ENCODE measurements at places on chromosomes 12 and 14.
A peak's percentile ranks its signal among the peaks of the same experiment; 100 is the strongest.

DNA sequence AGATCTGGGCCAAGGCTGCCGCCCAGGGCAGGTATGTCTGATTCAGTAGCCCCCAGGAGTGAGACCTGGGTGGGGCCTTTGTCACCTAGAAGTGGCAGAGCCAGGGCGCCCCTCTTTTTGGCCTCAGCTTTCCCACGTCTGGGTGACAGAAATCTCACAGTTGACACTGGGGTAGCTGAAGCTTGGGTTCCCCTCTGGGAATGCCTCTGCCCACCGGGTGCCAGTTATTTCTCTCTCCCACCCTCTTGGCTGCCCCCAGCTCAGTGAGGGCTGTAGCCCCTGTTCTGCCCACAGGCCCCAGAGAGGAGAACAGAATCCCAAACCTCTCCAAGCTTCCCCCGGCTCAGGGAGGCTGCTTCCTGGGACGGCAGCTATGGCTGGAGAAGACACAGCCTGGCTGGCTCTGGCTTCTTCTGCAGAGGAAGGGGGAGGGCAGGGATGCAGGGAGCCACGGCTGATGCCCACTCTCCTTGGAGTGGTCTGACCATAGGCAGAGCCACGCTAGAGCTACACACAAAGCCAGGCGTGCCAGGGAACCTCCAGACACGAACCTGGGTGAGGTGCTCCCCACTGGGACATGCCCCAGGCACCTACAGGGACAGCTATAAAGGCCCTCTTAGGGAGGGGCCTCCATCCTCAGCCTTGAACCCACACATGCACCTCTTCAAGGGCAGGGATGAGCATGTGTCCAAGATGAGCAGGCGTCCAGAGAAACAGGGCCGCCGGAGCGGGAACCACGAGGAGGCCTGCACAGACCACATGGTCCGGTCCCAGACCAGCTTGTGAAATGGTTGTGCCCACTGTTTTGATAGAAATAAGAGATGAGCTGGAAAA is 51.7 kb downstream of the BEGAIN start:
- no peak for DNase-seq

- DNase-seq = no peak
These were observed 45.5 kb downstream of the DERA start for GRCh38 chr12:15956413-15957185.

- DNase-seq = no peak
These were observed 115.2 kb downstream of the BMP4 start for GRCh38 chr14:53841109-53842099.

DNA sequence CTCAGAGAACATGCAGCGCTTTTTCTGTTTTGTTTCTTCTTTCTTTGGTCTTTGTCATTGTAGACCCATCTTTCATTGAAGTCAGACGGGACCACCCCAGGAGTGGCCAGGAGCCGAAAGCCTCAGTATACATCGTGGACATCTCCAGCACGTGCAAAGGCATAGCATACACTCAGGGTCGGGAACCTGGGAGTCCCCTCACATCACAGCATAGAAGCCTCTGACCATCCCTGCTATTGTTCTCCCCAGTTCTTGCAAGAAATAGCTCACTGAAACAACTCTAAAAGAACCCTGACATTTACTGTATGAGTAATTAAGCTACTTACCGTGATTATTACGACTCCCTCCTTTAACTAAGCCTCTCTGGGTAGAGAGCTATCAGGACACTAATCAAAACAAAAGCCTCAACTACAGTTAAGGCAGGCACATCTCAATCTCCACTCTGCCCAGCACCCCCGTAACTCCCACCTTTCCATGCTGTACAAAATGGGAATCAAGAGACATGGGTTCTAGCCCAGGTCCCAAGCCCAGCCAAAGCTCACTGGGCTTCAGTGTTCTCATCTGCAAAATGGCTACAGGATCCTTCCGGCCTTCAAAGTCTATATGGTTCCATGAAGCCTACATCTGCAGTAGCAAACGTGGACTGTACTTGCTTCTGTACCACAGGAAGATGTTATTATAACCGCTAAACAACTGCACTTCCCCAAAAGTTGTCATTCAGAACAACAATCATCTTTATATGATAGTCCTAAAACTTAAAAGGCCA is 6.7 kb downstream of the CCDC88C start:
- no peak for DNase-seq

DNA sequence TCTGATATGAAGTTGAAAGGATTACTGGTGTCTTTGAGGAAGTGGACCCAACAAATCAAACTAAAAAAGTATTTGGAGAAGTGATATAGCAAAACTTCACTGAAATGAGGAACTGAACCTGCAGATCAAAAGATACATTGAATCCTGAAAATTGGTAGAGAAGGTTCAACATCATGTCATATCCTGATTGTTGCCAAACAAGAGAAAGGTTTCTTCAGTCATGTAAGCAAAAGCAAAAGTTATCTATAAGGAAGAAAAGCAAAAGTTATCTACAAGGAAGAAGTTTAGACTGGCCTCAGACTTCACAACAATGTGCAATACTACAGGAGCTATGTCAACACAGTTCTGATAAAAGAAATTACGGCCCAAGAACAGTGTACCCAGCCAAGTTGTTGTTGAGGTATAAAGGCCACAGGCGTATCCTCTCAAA is 142.7 kb downstream of the RAD51B start:
- no peak for DNase-seq

GRCh38 chr14:103803661-103804060 is 43.7 kb downstream of the PPP1R13B start:
- peak; percentile 23 for DNase-seq

- no peak for DNase-seq
These were observed 650 bp downstream of the HEBP1 start for GRCh38 chr12:12999271-12999958.

GRCh38 chr12:20423557-20423956 is 55.2 kb downstream of the PDE3A start:
- no peak for DNase-seq

GRCh38 chr14:99389174-99389826 is 91.4 kb downstream of the SETD3 start:
- no peak for DNase-seq

GRCh38 chr12:83945871-83946270 is 966.7 kb downstream of the SLC6A15 start:
- DNase-seq = peak; percentile 2

- DNase-seq = no peak
These were observed 537.0 kb downstream of the SLC6A15 start for GRCh38 chr12:84375449-84376170.

GRCh38 chr14:59229653-59230406 is 41.4 kb downstream of the DAAM1 start:
- DNase-seq = no peak

GRCh38 chr12:101221301-101221700 is 11.3 kb upstream of the SLC5A8 start:
- DNase-seq = no peak

DNA sequence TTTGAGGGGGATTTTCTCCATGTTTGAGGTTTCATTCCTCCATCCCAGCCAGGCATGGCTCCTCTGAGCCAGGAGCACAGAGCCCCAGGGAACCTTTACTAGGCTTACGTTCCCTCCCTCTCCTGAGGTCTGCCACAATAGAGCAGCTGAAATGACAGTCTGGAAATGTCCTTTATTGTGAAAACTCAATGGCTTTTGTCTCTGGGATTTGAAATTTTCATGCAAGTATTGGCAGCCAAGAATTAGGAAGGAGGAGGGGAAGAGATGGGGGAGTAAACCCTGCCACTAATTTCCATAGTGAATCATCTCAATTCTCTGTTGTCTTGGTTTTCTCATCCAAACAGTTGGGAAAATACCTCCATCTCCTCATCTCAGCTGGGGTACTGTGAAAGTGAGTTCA is 2.6 kb upstream of the PLEKHG3 start:
- DNase-seq = no peak

DNA sequence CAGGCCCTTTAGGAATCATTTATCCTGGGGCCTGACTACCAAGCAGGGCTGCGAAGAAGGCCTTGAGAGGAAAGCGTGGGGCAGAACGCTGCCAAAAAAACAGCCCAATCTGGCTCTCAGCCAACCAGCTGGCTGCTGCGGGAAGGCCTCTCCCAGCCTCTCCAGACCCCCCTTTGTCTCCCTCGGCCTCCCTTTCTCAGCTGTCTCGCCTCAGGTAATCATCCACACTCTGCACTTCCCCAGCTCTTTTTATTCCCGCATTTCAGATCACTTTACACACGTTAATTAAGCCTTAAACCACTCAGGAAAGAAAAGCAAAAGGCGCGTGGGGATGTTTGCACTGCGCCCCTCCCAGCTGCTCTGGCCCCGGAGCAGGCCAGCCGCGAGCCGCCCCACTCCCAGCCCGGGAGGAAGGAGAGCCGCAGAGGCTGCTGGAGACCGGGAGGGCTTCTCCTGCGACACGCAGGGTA is 208.2 kb upstream of the FOXN3 start:
- no peak for DNase-seq

DNA sequence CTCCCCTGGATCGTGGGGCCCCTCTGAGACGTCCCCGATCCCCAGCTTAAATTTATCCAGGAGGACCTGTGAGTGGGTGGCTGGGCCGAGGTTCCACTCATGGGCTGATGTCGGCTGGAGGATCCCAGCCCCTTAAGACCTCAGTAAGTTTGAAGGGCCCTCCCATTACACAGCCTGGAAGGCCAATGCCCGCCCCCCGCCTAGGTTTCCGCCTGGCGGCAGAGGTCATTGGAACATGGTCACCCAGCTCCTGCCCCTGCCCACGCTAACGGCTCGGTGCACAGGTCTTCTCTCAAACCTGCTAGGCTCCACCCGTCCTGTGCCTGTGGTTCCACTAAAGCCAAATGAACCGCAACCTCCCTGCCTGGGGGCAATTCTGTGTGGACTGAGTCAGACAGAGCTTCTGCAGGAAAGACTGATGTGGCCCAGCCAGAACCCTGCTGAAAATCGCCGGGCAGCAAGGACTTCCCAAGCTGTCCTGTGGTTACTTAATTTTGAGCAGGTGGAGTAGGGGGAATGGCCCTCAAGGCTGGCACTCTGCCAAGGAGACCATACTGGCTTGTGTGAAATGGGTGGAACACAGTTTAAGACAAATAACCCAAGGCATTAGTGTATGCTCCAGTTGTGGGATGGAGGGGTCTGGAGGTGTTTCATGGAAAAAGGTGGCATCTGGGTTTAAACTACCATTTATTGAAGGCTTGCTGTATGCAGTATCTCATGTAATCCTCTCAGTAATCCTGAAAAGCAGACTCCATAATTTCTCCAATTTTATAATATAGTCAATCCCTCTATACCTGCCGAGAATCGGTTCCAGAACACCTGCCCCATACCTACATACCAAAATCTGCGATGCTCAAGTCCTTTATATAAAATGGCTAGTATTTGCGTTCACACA is 903 bp upstream of the NT5DC3 start:
- peak; percentile 91 for DNase-seq

DNA sequence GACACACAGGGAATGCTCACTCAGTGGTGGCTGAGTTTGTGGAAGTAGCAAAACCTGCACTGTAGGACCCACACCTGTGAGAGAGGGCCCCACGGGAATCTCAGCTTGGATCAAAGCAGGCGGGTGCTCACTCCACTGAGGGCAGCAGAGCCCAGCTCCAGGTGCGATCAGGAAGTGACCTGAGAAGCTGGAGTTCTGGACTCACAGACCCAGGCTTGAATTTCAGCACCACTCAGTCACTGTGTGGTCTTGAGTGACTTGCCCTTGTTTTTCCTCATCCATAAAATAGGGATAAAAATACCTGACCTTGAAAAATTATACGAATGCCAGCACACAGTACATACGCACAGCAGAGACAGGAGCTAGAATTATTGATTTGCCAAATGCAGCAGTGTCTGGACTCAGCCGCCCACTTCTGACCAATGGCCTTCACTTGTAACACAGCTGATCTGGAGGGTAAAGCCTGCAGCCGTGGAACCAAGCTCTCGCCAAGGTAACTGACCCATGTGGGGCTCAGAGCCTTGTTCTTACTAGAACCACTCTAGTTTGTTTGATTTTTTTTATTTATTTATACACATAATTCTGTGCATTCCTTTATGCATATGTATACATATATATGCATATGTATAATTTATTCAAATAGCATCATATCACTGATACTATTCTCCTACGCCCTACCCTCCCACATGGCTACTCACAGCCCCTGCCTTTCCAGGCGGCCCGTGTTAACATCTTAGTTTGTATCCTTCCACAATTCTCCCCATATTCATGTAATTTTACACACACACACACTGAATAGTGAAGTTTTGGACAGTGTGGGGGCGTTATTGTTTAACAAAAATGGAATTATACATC is 53.9 kb downstream of the DPF3 start:
- no peak for DNase-seq

DNA sequence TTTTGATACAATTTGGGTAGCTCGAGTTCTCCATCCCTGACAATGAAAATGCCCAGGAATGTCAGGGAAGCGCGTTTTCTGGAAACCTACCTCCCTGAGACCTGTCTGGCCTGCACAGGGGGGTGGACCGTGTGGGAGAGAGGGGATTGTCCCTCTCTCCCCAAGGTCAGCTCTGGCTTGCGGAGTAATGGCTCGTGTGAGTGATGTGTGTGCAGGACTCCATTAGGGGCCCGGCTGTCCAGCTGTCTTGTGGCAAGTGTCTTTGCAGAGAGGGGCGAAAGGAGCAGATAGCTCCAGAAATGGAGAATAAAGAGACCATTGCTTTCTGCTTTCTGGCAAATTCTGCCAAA is 215.3 kb downstream of the CHST11 start:
- DNase-seq = no peak

DNA sequence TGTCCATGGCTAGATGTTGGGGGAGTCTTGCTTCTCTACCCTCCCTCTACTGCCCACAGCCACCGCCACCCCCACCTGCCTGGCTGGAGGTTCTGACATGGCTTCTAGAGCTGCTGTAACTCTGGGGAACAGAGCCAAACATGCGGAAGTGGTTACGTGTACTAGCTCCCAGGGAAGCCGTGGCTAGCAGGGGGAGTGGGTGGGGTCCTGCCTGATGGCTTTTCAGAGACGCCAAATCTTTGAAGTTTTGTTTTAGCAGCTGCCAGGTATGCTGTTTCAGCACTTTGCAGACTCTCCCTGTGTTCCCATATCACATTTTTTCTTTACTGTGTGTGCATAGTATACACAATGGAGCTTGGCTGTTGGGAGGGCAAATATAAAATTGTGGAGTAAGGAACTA is 150.3 kb downstream of the TGFB3 start:
- no peak for DNase-seq

- no peak for DNase-seq
These were observed 432.6 kb upstream of the SYT1 start for GRCh38 chr12:78431931-78432330.

All from A172 (cell line).